ENCODE measurements at places on chromosomes 2 and 18. TPM values are rescaled to one million over a fixed set of nuclear protein-coding genes. Genes with fewer than 3 reads are reported as not detected.

DOK1 gene
- 37.7 TPM for total RNA-seq

RESP18 gene
- total RNA-seq: not detected

GALR1 gene
- total RNA-seq: not detected

HOXD12 gene
- total RNA-seq: not detected

TLX2 gene
- 0.69 TPM for total RNA-seq

KCNJ3 gene
- not detected for total RNA-seq

RBBP8 gene
- total RNA-seq: 39.9 TPM

AMER3 gene
- not detected for total RNA-seq

Data from activated naive CD8-positive, alpha-beta T cell treated with anti-CD3 and anti-CD28 coated beads, Interleukin-2, amount 10 ng/mL, durations not matched to agents 7 days and 5 days (primary cell).